CD4-positive, alpha-beta T cell treated with Interleukin-17A for 4 hours (primary cell): ENCODE measurements at places on chromosomes 3 and 15.

- no peak for DNase-seq
Observed at GRCh38 chr3:84586427-84586826, 372.4 kb upstream of the CADM2 start.

- DNase-seq: no peak
Observed at GRCh38 chr3:151379083-151379734, 5.3 kb downstream of the P2RY12 start.

GRCh38 chr15:72141171-72142084 is 23.2 kb downstream of the SENP8 start:
- no peak for DNase-seq

DNA sequence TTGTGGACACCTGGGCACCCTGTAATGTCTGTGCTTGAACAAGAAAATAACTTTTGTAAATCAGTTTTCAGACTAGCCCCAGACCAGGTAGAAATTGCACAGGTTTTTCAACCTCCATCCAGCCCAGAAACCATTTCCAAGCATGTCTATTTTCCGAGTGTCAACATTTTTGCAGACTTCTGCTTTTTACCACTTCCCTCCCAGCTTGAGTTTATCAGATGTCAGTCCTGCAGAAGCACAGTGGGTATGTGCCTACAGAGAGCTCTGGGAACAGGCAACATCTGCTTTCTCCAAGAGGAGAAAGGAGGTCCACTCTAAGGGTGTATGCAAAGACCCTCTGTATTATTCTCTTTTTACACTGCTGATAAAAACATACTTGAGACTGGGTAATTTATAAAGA is 83.9 kb downstream of the LRRK1 start:
- DNase-seq: no peak
